GM10248 (cell line): ENCODE measurements at places on chromosomes 16 and 17.

DNA sequence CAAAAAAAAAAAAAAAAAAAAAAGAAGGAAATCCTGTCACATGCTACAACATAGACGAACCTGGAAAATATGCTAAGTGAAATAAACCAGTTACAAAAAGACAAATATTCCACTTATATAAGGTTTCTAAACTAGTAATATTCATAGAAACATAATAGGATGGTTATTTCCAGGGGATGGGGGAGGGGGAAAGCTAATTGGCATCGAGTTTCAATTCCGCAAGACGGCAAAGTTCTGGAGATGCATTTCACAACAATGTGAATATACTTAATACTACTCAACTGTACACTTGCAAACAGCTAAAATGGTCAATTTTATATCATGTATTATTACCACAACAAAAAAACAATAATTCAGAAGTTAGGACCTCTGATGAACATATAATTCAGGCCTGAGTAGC lies 37.9 kb upstream of the ABCA9 start:
- no peak for DNase-seq

DNA sequence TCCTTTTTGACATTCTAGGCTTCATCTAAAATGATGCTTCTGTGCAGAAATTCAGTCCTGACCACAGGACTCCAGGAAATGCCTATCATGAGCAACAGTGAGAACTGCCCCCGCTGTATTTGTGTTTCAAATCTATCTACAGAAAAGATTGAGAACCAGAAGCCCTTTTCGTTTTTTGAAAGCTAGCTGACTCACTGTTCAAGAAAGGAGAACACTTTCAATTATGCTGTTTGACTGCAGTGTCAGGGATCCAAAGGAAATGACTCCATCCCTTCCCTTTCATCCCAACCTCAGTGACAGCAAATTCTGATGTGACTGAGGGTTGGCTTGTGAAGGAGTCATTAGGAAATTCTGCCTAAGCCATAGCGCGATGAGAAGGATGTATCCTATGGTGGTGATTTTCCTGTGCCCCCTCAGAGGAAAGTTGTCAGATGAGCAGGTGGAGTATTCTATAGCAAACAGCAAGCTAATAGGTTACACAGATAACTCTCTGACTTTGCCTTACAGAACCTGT lies 622.3 kb downstream of the TMEM114 start:
- DNase-seq = no peak

GRCh38 chr17:39975801-39976200 lies 4.8 kb upstream of the PSMD3 start:
- no peak for DNase-seq

DNA sequence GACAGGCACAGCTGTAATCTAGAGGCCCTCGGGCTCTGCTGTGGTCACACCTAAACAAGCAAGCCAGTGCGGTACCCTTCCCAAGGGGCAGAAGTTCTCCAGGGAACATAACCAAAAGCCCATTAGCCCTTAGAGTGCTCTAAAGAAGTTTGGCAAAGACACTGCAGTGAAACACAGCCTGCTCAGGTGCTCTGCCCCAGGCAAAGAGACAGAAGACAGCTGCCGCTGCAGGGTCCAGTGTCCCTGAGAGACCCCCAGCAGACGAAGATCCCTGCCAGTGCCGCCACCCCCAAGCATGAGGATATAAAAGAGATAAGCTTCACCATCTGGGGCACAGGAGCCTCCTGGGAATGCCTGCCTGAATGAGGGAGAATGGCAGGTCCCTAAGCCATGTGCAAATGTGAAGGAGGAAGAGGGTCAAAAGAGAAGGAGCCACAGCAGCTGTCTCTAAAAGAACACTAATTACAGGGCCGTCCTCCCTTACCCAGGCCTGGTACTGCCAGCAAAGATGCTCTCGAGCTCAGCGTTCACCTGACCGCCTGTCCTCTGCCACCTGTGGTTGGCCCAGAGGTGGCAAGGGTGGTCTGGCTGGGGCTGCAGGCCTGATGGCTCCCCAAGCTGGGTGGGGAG lies 29.7 kb downstream of the CUEDC1 start:
- no peak for DNase-seq

DNA sequence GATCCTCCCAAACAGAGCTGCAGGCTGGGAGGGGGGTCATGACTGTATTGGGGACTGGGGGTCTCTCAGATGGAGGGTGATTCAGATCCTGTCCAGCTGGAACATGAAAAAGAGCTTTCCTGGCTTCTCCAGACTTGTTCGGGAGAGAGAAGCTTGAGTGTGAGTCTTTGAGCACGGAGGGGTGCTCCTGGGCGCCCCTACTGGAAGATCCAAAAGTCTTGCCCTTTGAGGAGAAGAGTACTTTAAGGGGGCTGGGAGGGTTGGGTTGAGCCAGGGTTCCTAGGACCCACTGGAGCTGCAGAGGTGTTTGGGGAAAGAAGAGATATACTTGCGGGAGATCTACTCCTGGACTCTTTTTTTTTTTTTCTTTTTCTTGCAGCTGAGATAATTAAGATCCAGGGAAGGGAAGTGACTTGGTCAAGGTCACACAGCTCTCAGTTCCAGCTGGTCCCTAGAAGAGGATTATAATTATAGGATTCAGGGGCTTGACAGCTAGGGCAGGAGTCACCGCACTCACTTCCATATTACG lies 8.4 kb downstream of the RARA start:
- DNase-seq = peak; percentile 67

- no peak for DNase-seq
These were observed 7.7 kb downstream of the PRR15L start for GRCh38 chr17:47949946-47950345.

GRCh38 chr17:59601130-59601529 lies 18.6 kb upstream of the CLTC start:
- DNase-seq = no peak

DNA sequence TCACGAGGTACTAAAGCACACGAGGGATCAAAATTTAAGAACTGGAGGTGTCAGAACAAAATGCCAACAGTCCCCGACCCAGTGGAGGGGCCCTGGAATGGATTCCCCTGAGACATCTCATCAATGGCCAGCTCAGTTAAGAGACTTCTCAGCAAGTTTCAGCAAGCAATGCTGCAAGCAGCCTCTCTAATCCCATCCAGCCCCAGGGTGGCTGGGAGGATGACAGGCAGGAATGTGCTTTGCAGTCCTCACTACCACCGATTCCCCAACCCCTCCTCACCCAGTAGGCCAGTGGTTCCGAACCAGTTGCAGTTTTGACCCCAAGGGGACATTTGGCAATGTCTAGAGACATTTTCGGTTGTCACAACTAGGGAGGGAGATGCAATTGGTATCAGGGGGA lies 8.7 kb downstream of the GPRC5B start:
- no peak for DNase-seq

- DNase-seq = no peak
These were observed 1.1 kb downstream of the GLIS2 start for GRCh38 chr16:4316864-4317531.

GRCh38 chr17:76878568-76878967 lies 10.4 kb downstream of the MGAT5B start:
- DNase-seq = no peak
